ENCODE measurements at places on chromosomes 7 and 10.

GRCh38 chr7:40015790-40016296 is 65.8 kb downstream of the CDK13 start:
- DNase-seq, result no peak

GRCh38 chr7:137934941-137935883 is 66.7 kb downstream of the CREB3L2 start:
- no peak for DNase-seq

- no peak for DNase-seq
These were observed 23.3 kb downstream of the FZD1 start for GRCh38 chr7:91287371-91288084.

- DNase-seq, result no peak
These were observed 59.2 kb downstream of the SLC16A12 start for GRCh38 chr10:89476150-89476549.

Data from endothelial cell (in vitro differentiated cells).